CD4-positive, alpha-beta T cell treated with Interleukin-4 for 4 hours (primary cell): ENCODE measurements at places on chromosomes 2 and 18.

- DNase-seq: no peak
Observed at GRCh38 chr2:172101821-172102390, 794 bp downstream of the DLX2 start.

DNA sequence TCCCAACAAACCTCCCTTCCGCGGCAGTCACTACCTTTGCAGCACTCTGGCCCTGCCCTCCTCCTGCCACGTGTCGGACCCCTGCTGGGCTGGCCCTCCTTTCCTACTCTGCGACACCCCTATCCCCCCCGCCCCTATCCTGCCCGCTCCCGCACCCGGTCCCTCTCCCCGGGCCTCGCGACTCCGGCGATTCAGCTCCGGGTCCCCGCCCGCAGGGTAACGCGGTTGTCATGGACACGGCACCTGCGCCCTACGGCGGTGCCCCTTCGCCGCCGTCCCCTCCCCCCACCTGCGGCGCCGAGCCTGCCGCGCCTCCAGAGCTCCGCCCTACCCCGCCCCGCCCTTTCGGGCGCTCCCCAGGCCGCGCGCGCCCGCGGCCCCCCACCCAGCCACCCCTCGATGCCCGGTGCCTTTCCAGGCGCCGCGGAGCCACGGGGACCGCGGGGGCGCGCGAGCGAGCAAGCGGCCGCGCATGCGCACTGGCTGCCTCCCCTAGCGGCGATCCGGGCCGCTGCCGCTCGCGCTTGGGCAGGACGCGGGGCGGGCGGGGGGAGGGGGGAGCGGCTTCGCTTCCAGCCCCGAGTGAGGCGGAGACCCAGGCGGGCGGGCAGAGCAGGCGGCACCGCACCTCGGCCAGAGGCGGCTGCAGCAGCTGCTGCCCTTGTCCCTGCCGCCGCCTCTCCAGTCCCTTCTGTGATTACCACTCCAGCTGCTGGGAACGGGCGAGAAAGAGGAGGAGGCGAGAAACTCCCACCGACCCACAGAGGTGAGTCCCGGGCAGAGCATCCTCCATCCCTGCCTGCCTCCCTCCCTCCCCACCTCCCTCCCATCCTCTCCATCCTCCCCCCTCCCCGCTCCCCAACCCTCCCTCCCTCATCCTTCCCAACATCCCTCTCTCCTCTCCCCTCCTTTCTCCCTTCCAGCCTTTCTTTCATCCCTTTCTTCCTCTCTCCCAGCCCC lies at the start of gene CTNNA2:
TSS of gene CTNNA2 (plus strand) at position 610 of the 960 bp plus-strand sequence.
- no peak for DNase-seq

DNA sequence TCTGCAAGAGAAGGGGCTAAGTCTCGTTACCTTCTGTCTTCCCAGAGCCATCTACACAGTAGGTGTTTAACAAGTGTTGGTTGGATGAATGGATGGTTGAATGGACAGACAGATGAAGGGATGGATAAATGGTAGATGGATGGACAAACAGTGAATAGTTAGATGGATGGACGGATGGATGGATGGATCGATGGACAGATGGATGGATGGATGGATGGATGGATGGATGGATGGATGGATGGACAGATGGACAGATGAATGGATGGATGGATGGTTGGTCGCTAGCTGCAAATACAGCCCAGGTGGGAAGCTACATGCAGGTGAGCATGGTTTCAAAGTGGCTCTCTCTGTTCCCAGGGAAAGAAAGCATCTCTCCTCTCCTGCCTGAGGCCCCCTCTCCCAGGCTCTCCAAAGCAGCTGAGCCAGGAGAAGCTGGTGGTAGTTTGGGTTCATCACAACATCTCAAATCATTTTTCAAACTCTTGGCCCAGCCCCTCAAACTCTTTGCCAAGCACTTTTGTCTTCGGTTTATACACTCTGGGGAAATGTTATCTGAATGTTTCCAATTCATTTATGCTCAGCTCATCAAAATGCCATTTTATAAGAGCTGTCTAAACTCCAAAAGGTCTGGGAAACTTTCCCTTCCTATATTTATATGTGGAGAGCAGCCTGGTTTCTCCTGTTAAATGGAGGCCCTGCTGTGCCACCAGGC lies 192.7 kb downstream of the ANAPC1 start:
- no peak for DNase-seq

DNA sequence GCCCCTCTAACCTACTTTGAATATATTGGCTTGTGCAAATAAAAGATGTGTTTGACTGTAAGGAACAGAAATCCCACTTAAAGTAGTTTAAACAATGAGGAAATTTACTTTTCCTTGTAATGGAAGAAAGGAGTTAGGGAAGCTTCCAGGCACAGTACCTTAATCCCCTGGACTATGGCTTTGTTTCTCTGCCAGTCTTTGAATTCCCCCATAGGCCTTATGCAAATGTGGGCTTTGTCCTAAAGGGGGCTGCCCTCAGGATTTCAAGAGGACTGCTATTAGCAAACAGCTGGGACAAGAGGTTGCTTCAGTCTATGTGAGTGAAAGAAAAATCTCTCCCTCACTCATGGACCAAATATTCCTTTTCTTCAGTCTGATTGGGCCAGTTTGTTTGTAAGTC lies 255.1 kb upstream of the THSD7B start:
- no peak for DNase-seq
